SK-N-DZ (cell line): ENCODE measurements at places on chromosomes 5 and 9.

- no peak for DNase-seq
Observed at GRCh38 chr5:42840269-42840668, 28.6 kb upstream of the SELENOP start.

- no peak for DNase-seq
Observed at GRCh38 chr5:166166071-166166470, 2125.4 kb upstream of the WWC1 start.

- DNase-seq, result no peak
Observed at GRCh38 chr5:17910318-17910717, 276.1 kb downstream of the TAF11L14 start.

DNA sequence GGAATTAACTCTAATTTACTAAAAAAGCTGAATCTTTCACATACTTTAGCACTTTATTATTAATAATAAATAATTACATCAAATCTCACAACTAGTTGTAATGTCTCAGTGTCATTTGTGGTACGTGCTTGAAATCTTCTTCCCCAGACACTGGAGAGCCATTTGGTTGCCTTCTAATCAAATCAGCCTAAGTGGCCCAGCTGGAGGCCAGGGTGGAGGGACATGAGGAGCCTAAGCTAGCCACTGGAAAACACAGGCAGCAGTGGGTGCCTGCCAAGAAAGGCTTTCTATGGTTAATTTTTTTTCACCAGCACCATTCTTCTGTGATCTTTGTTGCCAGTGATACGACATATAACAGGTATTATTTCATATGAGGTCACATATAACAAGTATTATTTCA, 117.0 kb downstream of the ERCC6L2 start:
- DNase-seq, result peak; percentile 70

GRCh38 chr9:16743375-16743774, 127.1 kb downstream of the BNC2 start:
- DNase-seq, result no peak

- DNase-seq, result no peak
Observed at GRCh38 chr5:172379481-172379880, 74.8 kb downstream of the SH3PXD2B start.

- DNase-seq, result peak; percentile 9
Observed at GRCh38 chr9:109411798-109412352, 86.2 kb downstream of the PTPN3 start.

GRCh38 chr9:91948101-91948596, 1.9 kb downstream of the ROR2 start:
- no peak for DNase-seq

DNA sequence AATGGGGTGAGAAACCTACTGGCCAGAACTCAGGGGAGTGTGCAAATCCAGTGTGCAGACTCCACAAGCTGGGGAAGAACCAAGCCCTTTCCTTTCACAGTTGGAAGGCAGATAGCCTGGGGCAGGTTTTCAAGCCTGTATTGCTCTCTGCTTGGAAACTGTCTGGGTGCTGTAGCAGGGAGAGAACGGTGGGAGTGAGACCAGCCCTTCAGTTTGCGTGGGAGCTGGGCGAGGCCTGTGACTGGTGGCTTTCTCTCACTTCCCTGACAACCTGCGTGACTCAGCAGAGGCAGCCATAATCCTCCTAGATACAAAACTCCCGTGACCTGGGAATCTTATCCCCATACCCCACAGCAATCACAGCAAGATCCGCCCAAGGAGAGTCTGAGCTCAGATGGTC, 44.9 kb upstream of the SNCAIP start:
- no peak for DNase-seq

GRCh38 chr5:180396926-180397325, 43.8 kb upstream of the GFPT2 start:
- DNase-seq, result no peak

- no peak for DNase-seq
Observed at GRCh38 chr5:40386289-40386688, 293.4 kb upstream of the PTGER4 start.

GRCh38 chr5:131264451-131265099, 722 bp downstream of the CDC42SE2 start:
- DNase-seq, result peak; percentile 33

DNA sequence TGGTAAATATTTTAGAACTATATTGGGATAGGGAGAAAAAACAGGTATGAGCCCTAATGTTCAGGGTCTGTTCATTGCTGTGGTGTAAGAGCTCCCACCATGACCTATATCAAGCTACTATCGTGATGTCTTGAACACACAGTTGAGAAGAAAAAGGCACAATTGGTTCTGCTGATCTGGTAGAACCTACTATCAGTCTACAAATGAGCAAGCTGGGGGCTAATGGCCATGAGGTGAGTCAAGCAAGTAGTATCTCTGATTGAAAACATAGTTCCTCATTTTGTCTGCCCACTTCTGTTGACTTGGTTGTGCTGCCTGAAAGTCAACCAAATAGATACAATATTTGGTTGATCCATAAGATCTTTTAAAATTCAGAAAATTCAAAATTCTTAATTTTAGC, 1026.3 kb downstream of the CDH12 start:
- no peak for DNase-seq

DNA sequence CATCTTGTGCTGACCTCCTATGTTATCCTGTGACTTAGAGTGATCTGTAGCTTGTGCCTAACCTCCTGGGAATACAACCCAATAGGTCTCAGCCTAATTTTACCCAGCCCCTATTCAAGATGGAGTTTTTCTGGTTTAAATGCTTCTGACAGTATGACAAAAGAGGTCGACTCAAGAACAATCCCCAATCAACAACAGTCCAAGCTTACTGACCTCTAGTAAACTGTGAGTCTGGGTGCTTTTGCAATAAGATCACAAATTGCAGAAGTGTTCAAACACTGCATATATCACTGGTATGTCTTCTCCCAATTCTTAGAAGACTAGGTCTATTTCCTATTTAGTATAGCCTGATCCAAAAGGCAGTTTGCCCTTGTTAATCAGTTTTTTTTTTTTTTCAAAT, 323.5 kb upstream of the PTGER4 start:
- no peak for DNase-seq

- no peak for DNase-seq
Observed at GRCh38 chr5:58452566-58453258, 7.2 kb downstream of the PLK2 start.

DNA sequence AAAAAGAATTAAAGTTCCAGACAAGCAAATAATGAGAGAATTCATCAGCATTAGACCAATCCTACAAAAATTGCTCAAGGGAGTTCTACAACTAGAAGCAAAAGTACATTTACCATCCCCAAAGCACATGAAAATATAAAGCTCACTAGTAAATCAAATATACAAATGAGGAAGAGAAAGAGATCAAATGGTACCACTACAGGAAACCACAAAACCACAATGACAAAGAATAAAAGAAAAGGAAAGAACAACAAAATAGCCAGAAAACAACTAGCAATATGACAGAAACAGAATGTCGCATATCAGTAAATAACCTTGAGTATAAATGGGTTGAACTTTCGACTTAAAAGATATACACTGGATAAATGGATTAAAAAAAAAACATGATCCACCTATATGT, 739.0 kb downstream of the DTWD2 start:
- no peak for DNase-seq

DNA sequence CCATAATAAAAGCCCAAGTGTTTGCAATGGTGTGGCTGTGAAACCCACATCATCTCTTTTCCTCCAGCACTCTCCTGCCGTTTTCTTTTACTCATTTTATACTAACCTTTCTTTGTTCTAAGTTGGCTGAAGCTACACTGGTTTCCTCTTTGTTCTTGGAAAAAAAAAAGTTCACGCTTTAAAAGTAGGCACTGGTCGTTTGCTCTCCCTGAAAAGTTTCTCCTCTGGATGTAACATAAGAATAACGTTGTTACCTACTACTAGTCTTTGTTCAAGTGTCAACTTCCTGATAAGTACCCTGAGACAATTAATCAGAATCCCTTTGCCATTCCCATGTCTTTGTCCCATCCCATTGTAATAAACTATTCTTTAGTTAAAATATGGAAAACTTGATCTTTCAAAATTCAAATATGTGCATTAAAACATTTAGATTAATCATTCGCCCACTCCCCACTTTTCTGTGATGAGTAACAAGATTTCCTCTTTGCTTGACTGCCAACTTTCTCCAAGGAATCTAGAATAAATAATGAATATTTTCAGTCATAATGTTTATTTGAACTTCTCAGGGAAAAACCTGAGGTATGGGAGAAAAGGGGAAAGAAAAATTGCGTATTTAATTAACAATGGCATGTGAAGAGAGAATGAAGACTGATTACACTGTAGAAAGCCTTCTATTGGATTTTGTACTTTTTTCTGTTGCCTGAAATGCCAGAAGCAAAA, 454.3 kb upstream of the CTNND2 start:
- no peak for DNase-seq

GRCh38 chr9:132152231-132152630, 9.6 kb upstream of the NTNG2 start:
- no peak for DNase-seq
